Activated CD4-positive, alpha-beta T cell treated with anti-CD3 and anti-CD28 coated beads, Interleukin-2, amount 10 ng/mL, durations not matched to agents 24 days and 14 days (primary cell): ENCODE measurements at places on chromosomes 16 and 17. TPM values are rescaled to one million over a fixed set of nuclear protein-coding genes. Genes with fewer than 3 reads are reported as not detected.

DNA sequence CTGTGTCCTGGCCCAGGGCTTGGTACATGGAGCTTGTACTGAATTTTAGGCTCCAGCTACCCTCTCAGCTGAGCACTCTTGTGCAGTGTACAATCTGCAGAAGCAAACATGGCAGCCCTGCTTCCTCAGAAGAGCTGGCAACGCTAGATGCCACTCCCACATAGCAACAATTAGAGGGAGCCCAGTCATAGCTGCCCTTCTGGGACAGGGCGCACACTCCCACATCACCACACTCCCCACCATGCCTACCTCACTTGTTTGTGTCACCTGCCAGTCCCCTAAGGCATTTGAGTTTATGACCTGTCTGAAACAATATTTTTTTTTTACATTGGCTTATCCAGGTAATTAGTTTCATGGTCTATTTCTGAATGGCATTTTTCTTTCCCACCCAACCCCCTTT lies 72.3 kb downstream of the C17orf67 start:
- no peak for DNase-seq
- peaks cover 20% of the 10 kb centered on the region for H3K4me1 ChIP-seq
- H3K4me3 ChIP-seq, result no peak overlapping the region

DNA sequence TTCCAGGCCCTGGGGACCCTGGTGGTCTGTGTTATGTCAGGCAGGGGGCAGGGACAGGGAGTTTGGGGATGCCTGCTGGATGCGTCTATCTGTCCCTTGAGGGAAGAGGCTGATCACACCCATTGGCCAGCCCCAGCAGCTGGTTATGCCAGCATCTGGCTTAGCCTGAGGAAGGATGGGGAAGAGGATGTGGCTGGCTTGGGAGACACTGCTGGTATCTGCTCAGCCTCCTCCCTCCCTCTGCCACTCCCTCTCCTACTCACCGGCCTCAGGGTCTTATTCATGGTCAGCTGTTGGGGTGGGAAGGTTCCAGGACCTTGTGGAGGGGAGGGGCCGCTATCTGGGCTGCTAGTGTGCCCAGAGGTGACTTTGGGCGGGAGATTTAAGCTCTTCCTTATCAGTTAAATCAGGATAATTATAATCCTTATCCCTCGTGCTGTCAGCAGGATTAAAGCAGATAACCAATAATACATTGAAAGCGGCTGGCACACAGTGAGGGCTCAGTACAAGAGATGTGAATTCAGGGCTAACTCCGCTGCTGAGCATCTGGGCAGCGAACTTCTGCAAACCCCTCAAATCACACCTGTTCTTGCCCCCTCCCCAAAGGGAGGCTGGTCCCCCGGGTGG lies 36.0 kb upstream of the MLKL start:
- no peak for DNase-seq
- no peak overlapping the region for H3K27ac ChIP-seq
- H3K4me3 ChIP-seq, result no peak overlapping the region
- no peaks in the 10 kb centered on the region for H3K36me3 ChIP-seq
- H3K27me3 ChIP-seq, result no peaks in the 10 kb centered on the region

GRCh38 chr17:44385287-44386181 lies 3.9 kb downstream of the ITGA2B start:
- peak overlapping the region; percentile 76 for H3K4me3 ChIP-seq
- H3K27ac ChIP-seq, result peak overlapping the region; percentile 38
- H3K27me3 ChIP-seq, result peaks cover 21% of the 10 kb centered on the region
- H3K36me3 ChIP-seq, result no peaks in the 10 kb centered on the region

DNA sequence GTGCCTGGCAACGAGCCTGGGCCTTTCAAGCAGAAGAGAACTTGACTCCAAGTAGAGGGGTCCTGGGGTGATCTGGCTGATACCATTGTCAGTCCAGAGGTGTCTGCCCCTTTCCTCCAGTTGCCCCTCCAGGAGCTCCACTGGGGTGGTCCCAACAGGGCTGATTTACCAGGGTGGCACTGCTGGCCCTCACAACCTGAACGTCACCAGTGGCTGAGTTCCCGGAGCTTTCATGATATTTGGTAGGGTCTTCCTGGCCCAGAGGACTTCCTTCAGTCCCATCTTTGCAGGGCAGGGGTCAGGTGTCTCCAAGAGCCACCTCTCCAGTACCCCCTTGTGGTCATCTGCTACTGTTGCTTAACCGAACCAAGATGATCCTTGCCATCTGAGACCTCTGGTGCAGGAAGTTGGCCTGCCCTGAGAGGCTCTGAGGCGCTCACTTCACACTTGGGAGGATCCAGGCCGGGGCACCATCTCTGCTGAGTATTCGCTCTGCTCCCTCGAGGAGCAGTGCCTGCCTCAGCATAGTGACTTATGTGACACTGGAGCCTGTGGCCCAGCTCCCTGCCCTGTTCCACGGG lies 3.5 kb downstream of the LIMD2 start:
- peaks cover 34% of the 10 kb centered on the region for H3K4me1 ChIP-seq
- peak overlapping the region; percentile 93 for H3K4me3 ChIP-seq
- DNase-seq, result peak; percentile 80
- peak overlapping the region; percentile 93 for H3K27ac ChIP-seq
- H3K36me3 ChIP-seq, result peaks cover 24% of the 10 kb centered on the region

GRCh38 chr16:71927787-71928186 lies 32.5 kb downstream of the IST1 start:
- DNase-seq, result no peak
- no peak overlapping the region for H3K4me3 ChIP-seq
- H3K27ac ChIP-seq, result no peak overlapping the region
- peaks cover 56% of the 10 kb centered on the region for H3K36me3 ChIP-seq
- H3K27me3 ChIP-seq, result no peaks in the 10 kb centered on the region

Gene ANKRD40CL
- total RNA-seq, result not detected in 2 replicates

Gene KCNH4
- 1.6 and 2.3 TPM in 2 replicates for total RNA-seq

Gene RHBDL1
- total RNA-seq, result 1.1 and 1.2 TPM in 2 replicates

DNA sequence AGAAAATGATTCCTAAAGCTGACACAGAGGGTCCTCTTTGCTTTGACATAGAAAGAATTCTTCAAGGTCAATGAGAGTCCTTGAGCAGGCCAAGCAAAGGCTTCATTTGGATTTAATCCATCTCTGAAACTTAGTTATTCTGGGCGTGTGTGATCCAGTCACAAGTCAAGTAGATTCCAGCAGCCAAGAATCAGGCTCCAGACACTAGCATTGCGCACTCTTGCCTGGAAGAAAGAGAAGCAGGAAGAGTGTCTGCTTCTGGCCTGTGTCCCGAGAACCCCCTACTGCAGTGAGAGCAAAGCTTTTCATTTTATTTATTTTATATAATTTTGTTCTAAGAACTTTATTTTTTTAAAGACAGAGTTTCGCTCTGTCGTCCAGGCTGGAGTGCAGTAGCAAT lies 88.2 kb upstream of the CACNG5 start:
- H3K36me3 ChIP-seq, result peaks cover 44% of the 10 kb centered on the region
- H3K4me1 ChIP-seq, result no peaks in the 10 kb centered on the region
- H3K4me3 ChIP-seq, result no peak overlapping the region
- H3K27ac ChIP-seq, result no peak overlapping the region
- H3K27me3 ChIP-seq, result no peaks in the 10 kb centered on the region
- DNase-seq, result no peak

Gene CDT1
- 93.2 and 98.3 TPM in 2 replicates for total RNA-seq

- no peak for DNase-seq
- H3K36me3 ChIP-seq, result peaks cover 60% of the 10 kb centered on the region
- H3K27me3 ChIP-seq, result no peaks in the 10 kb centered on the region
- H3K4me1 ChIP-seq, result peaks cover 31% of the 10 kb centered on the region
These were observed 124.4 kb downstream of the CDYL2 start for GRCh38 chr16:80680046-80680445.

Gene CUEDC1
- total RNA-seq, result 0.50 and 0.58 TPM in 2 replicates

DNA sequence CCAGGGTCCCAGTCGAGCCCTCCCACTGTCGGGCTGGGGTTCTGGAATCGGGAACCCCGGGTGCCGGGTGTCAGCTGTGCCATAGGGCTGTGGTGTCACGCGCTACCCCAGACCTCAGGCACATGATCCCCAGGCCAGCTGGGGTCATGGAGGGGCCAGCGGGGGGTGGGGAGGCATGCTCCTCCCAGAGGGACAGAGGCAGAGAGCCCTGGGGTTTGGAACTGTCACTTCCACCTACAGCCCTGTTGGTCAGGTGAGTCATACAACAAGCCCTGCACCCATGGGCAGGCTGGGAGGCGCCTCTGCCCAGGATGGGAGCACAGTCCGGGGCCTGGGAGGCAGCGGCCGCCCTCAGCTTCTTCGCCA lies 63.0 kb downstream of the BAIAP2 start:
- no peak overlapping the region for H3K4me3 ChIP-seq
- no peak for DNase-seq
- no peaks in the 10 kb centered on the region for H3K36me3 ChIP-seq
- peaks cover 20% of the 10 kb centered on the region for H3K4me1 ChIP-seq

Gene CNGB1
- total RNA-seq, result not detected in 2 replicates

- no peak overlapping the region for H3K4me3 ChIP-seq
- H3K4me1 ChIP-seq, result no peaks in the 10 kb centered on the region
- no peak for DNase-seq
- no peak overlapping the region for H3K27ac ChIP-seq
- H3K36me3 ChIP-seq, result no peaks in the 10 kb centered on the region
These were observed 74.6 kb downstream of the ZNF18 start for GRCh38 chr17:11922638-11923037.

Gene TMEM238L
- not detected in 2 replicates for total RNA-seq

GRCh38 chr16:81956213-81956948 lies 54.9 kb downstream of the SDR42E1 start:
- no peaks in the 10 kb centered on the region for H3K27me3 ChIP-seq
- H3K36me3 ChIP-seq, result no peaks in the 10 kb centered on the region
- H3K4me3 ChIP-seq, result no peak overlapping the region
- H3K27ac ChIP-seq, result no peak overlapping the region
- DNase-seq, result no peak

Gene ADAD2
- not detected in 2 replicates for total RNA-seq

DNA sequence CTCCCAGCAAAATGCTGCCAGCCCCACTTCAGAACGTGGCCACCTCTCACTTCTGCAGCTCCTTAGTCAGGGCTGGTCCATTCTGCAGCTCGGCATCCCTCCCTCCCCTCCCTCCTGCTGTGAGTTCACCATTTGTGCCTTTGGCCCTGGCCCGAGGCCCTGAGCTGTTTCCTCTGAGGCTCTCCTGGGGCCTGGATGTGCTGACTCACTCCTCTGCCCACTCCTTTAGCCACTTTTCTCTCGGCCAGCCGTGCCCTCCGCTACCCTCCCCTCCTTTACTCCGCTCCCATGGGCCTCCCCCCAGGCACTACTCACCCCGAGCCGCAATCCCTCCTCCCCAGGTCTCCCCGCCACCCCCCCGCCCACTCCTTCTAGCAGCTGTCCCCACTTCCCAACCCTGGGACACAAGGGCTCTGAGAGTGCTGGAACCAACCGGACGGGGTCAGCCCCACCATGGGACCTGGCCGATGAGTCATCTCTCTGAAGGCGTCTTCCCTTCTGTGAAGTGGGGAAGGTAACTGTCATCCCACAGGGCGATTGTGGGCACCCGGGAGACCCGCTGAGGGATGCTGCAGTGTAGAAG lies 11.5 kb downstream of the KCNG4 start:
- H3K4me1 ChIP-seq, result no peaks in the 10 kb centered on the region
- H3K4me3 ChIP-seq, result no peak overlapping the region
- H3K27me3 ChIP-seq, result peaks cover 6% of the 10 kb centered on the region
- H3K27ac ChIP-seq, result no peak overlapping the region

DNA sequence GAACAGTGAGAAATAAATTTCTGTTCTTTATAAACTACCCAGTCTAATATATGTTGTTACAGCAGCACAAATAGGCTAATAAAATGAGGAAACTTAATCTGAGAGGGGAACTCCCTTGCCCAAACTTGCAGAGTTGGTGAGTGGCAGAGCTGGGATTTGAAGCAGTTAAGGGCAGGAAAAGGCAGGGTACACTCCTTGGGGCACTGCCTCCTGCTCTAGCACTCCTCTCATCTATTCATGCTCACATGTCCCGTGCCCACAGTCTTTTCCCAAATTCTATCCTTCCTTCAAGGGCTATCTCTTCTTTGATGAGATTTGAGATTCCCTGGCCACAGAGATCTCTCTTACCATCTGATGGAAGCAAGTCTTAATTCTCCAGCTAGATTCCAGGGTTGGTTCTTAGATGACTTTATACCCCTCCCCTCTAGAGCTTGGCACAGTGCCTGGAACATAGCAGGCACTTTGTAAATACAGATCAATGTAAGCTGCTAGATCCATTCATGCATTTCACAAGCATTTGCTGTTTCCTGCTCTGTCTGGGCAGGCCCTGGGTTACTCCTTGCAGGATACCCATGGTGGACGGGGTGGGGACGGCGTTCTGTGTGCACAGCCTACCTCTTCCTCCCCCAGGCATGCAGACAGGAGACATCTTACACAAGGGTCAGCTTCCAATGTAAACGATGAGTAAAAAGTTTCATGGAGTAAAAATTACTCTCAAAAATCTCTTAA lies 39.2 kb upstream of the ABCC12 start:
- no peak for DNase-seq
- H3K4me1 ChIP-seq, result peaks cover under 1% of the 10 kb centered on the region
- no peak overlapping the region for H3K4me3 ChIP-seq
- peaks cover 3% of the 10 kb centered on the region for H3K27me3 ChIP-seq
- H3K36me3 ChIP-seq, result no peaks in the 10 kb centered on the region

Gene KRT24
- not detected in 2 replicates for total RNA-seq

Gene ABCC12
- total RNA-seq, result not detected in 2 replicates

- no peak overlapping the region for H3K27ac ChIP-seq
- no peak overlapping the region for H3K4me3 ChIP-seq
- H3K36me3 ChIP-seq, result no peaks in the 10 kb centered on the region
These were observed 77.7 kb downstream of the MYH11 start for GRCh38 chr16:15778999-15779614.

Gene OTOP2
- total RNA-seq, result not detected in 2 replicates

Gene PPP4C
- 144 and 145 TPM in 2 replicates for total RNA-seq

Gene C17orf67
- total RNA-seq, result 3.7 and 4.4 TPM in 2 replicates

DNA sequence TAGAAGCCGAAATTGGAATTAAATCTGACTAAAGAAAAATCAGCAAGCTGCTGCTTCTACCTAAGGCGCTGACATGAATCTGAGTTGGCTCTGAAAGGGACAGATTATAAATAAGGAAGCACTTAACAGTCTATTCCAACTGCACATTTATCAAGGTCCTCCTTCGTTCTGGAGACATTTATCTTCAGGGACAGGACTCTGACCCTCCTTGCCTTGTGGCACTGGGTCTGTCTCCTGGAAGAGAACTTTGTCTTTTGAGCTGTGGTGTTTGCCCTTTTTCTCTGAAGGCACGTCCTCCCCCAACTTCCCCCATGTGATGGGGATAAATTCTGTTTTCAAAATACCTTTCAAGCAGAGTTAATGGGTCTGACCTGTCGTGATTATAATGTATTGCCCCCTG lies 47.0 kb upstream of the MARCHF10 start:
- H3K27me3 ChIP-seq, result peaks cover 3% of the 10 kb centered on the region
- no peaks in the 10 kb centered on the region for H3K4me1 ChIP-seq
- H3K36me3 ChIP-seq, result no peaks in the 10 kb centered on the region
- DNase-seq, result no peak
- no peak overlapping the region for H3K4me3 ChIP-seq

- no peaks in the 10 kb centered on the region for H3K27me3 ChIP-seq
- H3K27ac ChIP-seq, result peak overlapping the region; percentile 66
- H3K4me3 ChIP-seq, result no peak overlapping the region
- DNase-seq, result no peak
- no peaks in the 10 kb centered on the region for H3K4me1 ChIP-seq
These were observed 15.8 kb downstream of the C17orf58 start for GRCh38 chr17:67980456-67980855.

DNA sequence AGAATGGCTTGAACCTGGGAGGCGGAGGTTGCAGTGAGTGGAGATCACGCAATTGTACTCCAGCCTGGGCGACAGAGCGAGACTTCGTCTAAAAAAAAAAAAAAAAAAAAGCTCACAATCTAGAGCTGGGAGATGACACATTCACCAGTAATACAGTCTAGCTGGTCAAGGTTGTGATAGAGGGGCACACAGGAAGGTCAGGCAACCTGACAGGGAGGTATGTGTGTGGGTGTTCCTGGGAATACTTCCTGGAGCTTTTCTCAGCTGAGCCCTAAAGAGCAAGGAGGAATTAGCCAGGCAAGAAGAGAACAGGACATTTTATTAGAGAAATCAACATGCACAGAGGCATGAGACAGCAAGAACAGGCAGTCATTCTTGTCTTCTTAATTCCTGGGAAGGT lies 216.7 kb downstream of the SHISA9 start:
- H3K27me3 ChIP-seq, result no peaks in the 10 kb centered on the region
- no peak overlapping the region for H3K27ac ChIP-seq

Gene MYO18A
- total RNA-seq, result 36.6 and 37.9 TPM in 2 replicates
